Hematopoietic multipotent progenitor cell treated with erythropoietin and hydrocortisone succinate and interleukin-3 and kit ligand, for 8 days (in vitro differentiated cells): ENCODE measurements at places on chromosomes 2 and 18.

DNA sequence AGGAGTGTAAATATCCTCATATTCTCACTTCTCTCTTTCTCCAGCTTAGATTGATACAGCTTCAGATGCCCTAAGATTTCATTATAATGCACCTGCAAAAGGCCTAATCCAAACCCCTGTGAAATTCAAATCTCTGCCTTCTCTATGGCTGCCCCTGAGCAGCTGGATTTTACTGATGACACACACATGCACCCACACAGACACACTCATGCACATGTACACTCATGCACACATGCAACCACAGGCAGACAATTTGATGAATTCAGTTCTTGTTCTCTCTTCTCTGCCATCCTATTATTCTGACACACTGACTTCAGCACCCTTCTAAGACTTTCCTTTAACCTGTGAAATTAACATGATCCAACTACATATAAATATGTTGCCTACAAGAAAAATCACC, 563.2 kb downstream of the RNF144A start:
- no peak for DNase-seq

DNA sequence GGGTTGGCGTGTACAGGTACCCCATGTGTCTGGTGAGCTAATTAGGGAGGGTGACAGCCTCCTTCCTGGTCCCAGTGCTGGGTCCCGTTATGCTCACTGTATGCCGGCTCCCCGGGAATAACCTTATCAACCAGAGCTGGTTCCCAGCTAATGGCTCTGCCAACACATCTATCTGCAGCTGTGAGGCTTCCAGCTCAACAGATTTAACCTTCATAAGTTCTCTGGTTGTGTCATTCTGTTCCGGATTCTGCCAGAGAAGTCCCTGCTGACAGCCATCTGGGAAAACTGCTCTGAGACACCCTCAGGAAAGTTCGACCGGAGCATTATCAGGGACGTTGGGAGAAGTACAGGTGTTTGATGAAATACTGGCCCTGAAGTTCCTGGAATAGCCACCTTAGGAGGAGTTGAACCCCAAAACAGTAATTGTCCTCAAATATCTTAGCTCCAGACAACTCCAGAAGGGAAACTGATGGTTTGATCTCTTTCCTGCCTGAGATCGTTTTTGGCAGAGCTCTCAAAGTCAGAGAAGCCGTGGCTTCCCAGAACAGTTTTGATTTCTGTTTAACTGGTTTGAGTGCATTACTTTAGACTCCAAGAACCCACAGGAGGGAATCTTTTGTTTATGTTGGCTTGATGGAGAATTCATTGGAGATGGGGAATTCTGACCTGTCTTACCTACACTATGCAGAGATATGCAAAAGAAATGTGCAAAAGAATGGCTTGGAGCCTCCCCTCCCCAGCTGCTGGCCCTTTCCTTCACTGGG, 39.4 kb upstream of the TXNDC2 start:
- DNase-seq = no peak

DNA sequence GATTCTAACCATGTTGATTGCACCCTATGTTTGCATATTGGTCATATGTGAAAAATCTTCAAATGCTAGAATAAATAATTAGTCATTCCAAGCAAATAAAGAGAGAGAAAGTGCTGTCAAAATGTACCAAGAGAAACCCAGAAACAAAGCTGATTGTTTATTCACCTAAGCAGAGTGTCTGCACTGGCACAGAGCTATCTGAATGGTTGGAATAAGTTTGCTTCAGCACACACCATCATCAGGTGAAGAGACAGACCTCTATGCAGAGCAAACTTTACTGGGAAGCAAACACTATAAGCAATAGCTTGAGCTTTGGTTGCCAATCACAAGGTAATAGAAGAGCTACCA, 25.4 kb downstream of the DSG4 start:
- DNase-seq = no peak

- DNase-seq = no peak
Measured at GRCh38 chr2:10377052-10377746, 70.9 kb downstream of the ODC1 start.

DNA sequence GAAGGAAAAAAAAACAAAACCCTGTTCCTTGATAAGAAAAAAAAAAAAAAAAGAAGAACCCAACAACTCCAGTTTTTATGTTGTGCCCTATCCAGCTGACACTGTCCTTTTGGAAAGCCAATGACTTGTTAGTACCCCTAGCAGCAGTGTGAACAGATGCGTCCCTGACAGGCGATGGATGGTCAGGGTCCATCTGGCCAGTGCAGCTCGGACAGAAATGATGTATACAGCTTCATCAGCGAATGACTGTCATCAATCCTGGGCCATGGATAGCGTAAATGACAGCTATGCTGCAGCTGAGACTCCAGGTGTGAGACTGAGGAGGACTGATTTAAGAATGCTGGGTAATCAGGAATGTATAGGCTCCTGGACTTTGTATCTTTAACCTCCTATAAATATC, 318.8 kb upstream of the FIGN start:
- no peak for DNase-seq

DNA sequence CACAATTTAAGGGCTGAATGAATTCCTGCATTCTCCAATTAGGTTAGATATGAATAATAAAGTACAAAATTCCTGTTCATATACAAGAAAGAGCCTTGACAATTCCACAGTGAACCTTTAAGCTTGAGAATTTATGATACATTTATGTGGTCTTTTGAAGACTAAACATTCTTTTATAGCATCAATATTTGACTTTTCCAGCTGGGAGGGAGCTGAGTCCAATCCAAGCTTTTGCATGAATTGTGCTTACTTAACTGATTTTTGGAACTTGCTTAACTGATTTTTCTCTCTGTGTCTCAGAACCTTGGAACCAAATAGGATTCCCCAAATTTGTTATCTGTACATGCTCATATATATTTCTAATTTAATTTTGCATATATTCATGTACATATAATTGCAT, 388.0 kb downstream of the TRIB2 start:
- no peak for DNase-seq

DNA sequence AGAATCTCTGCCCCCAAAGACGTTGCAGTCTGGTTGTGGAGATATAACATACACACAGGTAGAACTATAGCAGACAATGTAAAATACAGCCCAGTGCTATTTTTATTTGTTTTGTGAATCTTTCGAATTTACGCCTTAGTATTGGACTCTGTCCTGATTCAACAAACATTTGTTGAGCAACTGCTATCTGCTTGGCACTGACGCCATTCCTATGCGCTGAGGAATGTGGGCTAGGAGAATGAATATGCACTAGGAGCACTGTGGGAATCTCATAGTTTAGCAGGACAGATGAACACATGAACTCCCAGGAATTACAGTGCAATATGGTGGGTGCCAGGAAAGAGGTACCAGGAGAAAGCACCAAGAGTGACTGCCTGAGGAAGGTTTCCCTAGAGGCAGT, 181.7 kb upstream of the SIX3 start:
- DNase-seq = no peak

- DNase-seq = no peak
Measured at GRCh38 chr2:120598416-120598815, 137.3 kb upstream of the GLI2 start.

DNA sequence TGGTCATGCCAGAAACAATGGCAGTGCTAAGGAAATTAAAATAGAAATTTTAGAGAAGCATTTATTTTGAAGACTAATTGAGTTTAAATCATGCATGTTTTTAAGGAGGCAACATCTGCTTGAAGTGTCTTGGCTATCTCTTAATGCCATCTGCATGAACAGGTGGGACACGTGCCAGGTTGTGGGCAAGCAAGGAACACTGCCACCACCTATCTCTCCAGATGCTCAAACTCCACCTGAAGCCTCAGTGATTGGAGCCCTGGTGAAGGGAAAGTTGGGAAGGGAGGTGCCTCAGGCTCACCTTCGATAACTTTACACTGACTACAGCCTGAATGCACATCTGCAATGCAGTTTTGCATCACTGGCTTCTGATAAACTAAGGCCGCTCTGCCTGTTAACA, 91.5 kb downstream of the TPGS2 start:
- peak; percentile 62 for DNase-seq

DNA sequence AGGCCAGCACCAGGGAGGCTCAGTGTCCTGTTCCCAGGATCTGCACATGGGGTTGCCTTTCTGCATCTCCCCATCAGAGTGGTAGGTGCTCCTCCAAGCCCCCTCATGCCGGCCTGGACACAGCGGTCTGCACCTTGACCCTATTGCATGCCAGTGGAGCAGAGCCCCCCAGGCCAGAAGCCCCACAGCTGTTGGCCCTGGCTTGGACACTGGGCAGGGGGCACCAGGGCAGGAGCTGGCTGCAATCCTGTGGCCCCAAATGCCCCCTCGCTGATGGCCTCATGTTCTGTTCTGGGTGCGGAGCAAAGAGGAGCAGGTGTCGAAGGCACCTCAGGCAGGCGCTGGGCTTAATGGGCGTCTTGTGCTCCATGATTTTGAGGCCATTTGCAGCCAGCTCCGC, 62.7 kb downstream of the CCDC74A start:
- DNase-seq = no peak

DNA sequence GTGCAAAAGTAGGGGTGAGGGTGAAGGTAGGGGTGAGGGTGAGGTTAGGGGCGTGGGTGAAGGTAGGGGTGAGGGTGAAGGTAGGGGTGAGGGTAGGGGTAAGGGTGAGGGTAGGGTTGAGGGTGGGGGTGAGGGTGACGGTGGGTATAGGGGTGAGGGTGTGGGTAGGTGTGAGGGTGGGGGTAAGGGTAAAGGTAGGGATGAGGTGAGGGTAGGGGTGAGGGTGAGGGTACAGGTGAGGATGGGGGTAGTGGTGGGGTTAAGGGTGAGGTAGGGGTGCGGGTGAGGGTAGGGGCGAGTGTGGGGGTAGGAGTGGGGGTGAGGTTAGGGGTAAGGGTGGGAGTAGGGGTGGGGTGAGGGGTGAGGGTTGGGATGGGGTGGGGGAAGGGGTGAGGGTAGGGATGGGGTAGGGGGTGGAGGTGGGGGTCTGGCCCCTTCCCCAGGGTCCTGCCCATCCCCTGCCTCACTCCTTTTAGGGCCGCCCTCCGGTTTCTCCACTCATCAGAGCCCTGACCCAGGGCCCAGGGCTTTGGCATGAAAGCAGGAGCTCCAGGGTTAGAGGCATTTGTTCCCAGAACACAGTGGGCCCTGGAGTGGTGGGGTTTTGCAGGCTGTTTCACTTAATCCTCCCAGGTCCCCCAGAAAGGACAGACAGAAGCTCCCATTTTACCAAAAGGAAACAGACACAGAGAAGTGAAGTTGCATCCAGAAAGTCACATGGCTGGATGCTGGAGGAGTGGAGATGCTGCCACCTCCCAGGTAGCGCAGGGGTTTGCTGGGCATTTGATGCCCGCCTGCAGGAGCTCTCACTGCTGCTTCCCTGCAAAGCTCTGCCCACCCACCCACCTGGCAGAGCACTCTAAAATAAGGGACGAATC, 26.9 kb downstream of the SNORC start:
- no peak for DNase-seq

GRCh38 chr2:173355132-173355865, 627 bp downstream of the CDCA7 start:
- peak; percentile 50 for DNase-seq

GRCh38 chr2:232928551-232929302, 58.7 kb downstream of the SNORC start:
- DNase-seq = no peak

DNA sequence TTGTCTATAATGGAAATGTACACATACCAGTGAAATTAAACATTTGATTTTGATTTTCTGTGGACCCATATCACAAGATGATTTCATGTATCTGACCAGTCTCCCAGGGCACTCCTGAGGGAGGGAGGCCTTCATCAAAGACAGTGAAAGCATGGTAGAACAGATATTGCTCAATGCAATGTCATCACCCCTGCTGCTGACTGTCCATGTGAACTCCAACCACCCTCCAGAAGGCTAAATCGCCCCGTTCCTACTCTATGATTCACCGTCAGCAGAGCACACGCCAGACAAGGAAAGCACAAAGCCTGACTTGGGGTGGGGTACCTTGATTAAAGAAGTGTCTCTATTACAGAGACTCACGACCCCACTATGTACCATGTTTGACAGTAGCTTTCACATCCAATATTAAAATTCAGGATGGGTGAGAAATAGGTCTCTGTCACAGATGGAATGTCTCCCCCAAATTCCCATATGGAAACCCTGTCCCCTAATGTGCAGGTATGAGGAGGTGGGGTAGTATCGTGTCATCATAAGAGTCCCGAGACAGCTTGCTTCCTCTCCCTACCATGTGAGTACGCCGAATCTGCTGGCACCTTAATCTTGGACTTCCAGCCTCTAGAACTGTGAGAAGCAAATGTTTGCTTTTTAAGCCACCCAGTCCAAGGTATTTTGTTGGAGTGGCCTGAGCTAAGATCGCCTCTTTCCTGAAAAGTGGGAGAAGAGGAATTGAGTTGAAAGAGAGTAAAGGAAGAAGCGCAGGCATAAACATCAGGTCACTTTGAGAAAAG, 42.4 kb downstream of the CYB5A start:
- DNase-seq = no peak

GRCh38 chr2:71556692-71557250, 103.4 kb downstream of the DYSF start:
- no peak for DNase-seq

GRCh38 chr2:157925071-157925470, 48.9 kb upstream of the ACVR1 start:
- DNase-seq = no peak

GRCh38 chr2:62234755-62235655, 39.1 kb downstream of the B3GNT2 start:
- DNase-seq = no peak

DNA sequence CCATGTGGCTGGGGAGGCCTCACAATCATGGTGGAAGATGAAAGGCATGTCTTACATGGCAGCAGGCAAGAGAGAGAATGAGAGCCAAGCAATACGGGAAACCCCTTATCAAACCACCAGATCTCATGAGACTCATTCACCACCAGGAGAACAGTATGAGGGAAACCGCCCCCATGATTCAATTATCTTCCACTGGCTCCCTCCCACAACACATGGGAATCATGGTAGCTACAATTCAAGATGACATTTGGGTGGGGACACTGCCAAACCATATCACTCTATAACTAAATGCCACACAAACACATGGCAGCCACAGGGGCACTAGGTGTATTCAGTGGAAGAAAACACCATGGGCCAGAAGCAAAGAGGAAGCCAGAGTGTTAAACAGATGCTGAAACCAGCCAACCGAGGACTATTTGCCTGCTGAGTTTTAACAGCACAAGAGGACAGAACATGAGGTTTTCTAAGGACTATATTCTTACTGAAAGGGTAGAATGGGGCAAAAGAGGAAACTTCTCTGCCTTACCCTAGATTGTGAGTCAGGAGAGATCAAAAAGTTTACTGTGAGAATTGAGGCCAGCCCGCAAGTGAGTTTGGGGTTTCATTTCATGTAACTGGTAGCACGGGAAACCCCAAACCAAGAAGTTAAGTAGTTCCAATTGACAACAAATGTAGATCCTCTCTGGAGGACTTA, 49.2 kb downstream of the SIGLEC15 start:
- DNase-seq = peak; percentile 71

GRCh38 chr2:189086710-189087109, 92.9 kb downstream of the COL5A2 start:
- no peak for DNase-seq

GRCh38 chr2:47888581-47889280, 17.6 kb downstream of the FBXO11 start:
- DNase-seq = peak; percentile 47

DNA sequence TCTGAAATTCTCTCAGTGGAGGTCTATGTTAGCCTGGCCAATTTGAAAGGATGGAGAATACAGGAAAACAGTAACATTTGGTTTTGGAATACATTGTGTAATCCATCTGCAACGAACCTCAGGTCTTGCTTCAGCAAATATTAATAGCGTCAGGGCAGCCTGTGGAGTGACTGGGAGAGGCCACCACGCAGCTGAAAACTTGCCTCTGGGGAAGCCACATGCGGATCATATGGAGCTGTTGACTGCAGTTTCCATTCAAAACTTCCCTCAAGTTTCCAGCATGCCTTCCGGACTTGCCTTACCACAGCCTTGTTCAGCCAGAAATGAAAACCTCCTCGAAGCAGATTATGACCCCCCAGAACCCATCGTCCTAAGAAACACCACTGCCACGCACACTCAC, 25.7 kb downstream of the BCL11A start:
- no peak for DNase-seq
